ENCODE measurements at places on chromosomes 5 and 9. TPM values are rescaled to one million over a fixed set of nuclear protein-coding genes. Genes with fewer than 3 reads are reported as not detected.

ZDHHC21 gene
- total RNA-seq, result 62.0 TPM

GKAP1 gene
- total RNA-seq, result 13.1 TPM

CREBRF gene
- total RNA-seq, result 34.7 TPM

PCDHB7 gene
- 17.8 TPM for total RNA-seq

MEGF10 gene
- total RNA-seq, result 28.2 TPM

PRUNE2 gene
- total RNA-seq, result 29.1 TPM

BTNL3 gene
- total RNA-seq, result not detected

GHR gene
- 2.2 TPM for total RNA-seq

C9orf78 gene
- total RNA-seq, result 34.4 TPM

CCDC192 gene
- total RNA-seq, result not detected

HEMGN gene
- total RNA-seq, result 0.94 TPM

LCN10 gene
- total RNA-seq, result not detected

SMIM32 gene
- total RNA-seq, result 0.63 TPM

MAPKAP1 gene
- total RNA-seq, result 51.6 TPM

TENT4A gene
- 42.9 TPM for total RNA-seq

MSX2 gene
- total RNA-seq, result not detected

GPX8 gene
- total RNA-seq, result 0.63 TPM

NOL6 gene
- 20.7 TPM for total RNA-seq

GRIA1 gene
- total RNA-seq, result 356 TPM

KLHL9 gene
- 73.6 TPM for total RNA-seq

CTNND2 gene
- total RNA-seq, result 136 TPM

SPAG8 gene
- total RNA-seq, result 4.1 TPM

ADAMTSL1 gene
- total RNA-seq, result 44.1 TPM

Data from parietal lobe (tissue), 2 donors.